ENCODE measurements at places on chromosomes 2 and 18.

DNA sequence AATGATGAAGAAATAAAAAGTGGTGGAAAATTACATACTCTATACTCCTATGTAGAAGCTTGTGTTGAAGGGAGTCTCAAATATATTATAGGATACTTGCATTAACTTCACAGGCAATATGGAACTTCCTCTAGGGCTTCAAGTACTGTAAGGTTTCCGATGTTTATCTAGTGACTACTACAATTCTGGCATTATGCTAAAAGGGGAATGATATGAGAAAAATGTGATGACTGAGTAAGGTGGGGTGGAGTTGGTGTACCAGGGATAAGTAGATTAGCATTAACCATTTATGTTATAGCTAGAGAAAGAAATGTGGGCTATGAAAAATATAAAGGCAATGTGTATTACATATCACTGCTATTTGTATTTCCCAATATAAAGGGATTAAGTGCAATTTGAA, 229.5 kb downstream of the DCC start:
- DNase-seq: no peak

- no peak for DNase-seq
Observed at GRCh38 chr18:51361130-51361860, 163.8 kb upstream of the MEX3C start.

DNA sequence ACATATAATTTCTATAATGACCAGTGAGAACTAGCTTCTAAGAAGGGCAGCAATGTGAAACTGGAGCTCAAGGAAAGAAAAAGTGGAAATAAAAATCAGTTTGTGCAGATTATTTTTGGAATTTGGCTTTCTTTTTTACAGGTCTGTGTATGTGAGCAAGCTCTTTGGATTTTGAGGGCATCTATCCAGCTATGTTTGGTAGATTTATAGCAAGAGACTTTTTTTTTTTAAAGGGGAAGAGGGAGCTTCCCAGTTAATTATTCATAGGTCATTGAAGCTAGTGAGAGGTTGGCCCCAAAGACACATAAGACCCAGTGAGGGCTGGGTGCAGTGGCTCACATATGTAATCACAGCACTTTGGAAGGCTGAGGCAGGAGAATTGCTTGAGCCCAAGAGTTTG, 24.0 kb upstream of the COLEC12 start:
- no peak for DNase-seq

DNA sequence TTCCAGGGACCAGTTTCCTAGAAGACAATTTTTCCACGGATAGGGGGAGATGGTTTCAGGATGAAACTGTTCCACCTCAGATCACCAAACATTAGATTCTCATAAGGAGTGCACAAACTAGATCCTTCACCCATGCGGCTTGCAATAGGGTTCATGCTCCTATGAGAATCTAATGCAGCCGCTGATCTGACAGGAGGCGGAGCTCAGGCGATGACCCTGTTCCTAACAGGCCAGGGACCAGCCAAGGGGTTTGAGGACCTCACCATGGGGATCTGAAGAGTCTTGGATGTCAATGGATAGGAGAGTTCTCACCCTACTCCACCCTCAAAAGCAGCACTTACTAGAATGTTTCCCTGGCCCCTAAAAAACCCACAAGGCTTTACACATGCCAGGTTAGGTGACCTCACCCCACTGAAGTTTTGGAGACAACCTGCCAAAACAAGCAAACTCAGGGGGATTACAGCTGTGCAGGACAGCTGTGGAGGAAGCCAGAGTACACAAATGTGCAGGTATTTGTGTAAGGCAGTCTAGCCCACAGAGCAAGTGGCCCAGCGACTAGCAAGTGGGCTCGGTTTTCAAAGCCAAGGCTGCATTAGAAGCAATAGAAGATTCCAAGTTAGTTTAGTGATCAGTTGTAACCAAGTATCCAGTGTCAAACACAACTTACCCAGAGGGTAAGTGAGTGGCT, 3.9 kb downstream of the EVA1A start:
- no peak for DNase-seq

DNA sequence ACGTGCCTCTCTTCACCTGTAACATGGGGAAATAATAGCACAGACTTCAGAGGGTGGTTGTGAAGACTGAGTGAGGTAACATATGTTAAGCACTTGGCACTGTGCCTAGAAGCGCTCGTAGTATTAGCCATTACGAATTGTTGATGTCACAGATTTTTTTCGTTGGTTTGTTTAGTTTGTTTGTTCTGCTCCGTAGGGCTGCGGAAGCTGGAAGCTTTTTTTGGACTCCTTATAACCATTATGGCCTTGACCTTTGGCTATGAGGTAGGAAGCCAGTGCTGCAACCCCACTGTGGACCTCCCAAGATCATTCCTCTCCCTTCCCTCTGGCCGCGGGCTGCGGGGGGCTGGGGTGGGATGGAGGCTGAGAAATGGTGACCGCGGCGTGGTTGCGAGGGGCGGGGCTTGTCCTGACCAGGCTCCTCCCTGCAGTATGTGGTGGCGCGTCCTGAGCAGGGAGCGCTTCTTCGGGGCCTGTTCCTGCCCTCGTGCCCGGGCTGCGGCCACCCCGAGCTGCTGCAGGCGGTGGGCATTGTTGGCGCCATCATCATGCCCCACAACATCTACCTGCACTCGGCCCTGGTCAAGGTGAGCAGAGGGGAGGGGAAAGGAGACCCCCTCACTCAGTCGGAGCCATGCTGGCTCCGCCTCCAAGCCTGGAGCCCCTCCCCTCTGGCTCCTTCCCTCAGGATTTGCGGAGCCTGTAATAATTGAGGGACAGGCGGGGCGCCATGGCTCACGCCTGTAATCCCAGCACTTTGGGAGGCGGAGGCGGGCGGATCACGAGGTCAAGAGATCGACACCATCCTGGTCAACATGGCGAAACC, 5.5 kb downstream of the SLC11A1 start:
- DNase-seq: no peak

DNA sequence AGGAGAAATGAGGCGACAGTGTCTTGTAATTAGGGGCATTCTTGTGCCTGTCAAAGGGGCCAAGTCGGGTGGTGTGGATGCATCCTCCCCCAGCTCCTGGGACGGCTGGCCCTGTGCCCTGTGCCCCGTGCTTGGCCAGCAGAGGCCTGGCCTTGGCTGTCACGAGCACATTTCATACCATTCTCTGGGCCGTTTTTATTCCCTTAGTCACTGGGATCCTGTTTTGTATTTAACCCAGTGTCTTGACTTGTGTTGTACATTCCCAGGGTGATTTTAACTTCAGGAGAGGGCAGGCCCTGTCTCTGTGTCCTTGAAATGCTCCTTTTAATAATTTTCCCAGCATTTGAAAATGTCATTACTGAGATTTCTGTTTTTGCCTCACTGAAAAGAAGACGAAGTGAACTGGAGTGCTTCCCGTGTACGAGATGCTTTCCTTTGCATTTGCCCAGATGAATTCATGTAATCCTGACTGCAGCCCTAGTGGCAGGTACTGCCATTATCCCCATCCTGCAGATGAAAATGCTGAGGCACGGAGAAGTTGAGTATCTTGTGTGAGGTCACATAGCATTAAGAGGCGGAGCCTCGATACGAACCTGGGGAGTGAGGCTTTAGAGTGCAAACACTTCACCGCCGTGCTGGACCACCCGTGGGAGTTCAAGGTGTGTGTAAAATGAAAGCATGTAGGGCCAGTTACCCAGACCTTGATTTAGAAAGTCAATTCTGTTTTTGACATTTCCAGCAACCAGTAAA, 57.0 kb downstream of the SH3RF3 start:
- DNase-seq: no peak

DNA sequence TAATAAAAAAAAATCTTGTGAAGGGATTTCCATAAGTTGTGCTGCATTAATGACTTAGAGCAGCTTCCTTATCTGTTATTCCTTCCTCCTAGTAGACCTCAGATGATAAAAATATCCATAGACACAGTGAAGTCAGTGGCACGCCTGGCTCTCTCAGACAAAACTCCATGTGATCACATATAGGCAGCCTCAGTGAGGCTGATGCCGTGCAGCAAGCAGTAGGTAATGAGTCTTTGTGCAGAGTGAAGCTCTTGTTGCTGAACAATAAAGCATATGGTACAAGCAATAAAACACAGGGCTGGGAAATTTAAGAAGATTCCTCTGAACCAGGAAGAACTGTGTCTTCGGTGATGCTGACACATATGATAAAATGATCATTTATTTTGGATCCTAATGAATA, 102.7 kb downstream of the CSRNP3 start:
- DNase-seq: no peak

- DNase-seq: no peak
Observed at GRCh38 chr2:85797921-85798320, 44.1 kb downstream of the ATOH8 start.

GRCh38 chr2:233448220-233448559, 93.9 kb downstream of the DGKD start:
- DNase-seq: no peak

- no peak for DNase-seq
Observed at GRCh38 chr2:128644156-128644555, 325.5 kb upstream of the HS6ST1 start.

- no peak for DNase-seq
Observed at GRCh38 chr2:164257742-164258141, 363.5 kb downstream of the GRB14 start.

GRCh38 chr2:20597860-20598183, 53.1 kb downstream of the HS1BP3 start:
- DNase-seq: no peak

- no peak for DNase-seq
Observed at GRCh38 chr2:178101321-178102079, 10.7 kb upstream of the RBM45 start.

- no peak for DNase-seq
Observed at GRCh38 chr2:167816874-167817290, 430.5 kb downstream of the STK39 start.

- DNase-seq: no peak
Observed at GRCh38 chr2:144937910-144938709, 418.2 kb upstream of the ZEB2 start.

DNA sequence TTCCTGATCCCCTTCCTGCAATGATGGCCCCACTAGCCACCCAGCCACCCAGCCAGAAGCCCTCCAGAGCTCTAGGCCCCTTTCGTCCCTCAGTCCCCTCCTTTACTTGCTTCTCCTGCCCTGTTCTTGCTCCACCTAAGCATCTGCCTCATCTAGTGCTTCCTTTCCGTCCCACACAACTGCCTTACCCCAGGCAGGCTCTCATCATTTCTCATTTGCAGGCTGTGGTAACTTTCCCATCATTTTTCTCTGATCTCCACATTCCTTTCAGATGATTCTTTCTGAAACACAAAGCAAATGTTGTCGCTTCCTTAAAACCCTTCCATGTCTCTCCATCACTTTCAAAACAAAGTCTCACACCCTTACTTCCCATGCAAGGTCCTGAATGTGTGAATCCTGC, 459.8 kb downstream of the METTL4 start:
- no peak for DNase-seq

DNA sequence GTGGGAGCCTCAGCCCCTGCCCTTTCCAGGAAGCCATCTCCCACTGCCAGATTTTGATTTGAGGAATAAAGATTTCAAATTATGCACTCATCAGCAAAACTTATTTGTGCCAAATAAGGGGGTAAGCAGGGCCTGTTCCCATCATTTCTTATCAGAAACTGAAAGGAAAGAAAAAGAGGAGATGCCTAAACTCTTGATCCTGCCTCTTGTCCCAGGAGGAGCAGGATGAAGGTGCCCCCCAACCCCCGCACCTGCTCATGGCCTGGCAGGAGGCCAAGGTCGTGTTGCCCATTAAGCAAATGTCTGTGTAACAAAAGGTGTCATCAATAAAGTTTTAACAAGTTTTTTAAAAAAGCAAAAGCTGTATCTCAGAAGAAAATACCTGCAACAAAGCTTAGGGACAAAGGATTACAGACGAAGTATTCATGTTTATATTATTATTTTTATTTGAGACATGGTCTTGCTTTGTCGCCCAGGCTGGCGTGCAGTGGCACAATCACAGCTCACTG, 80.0 kb downstream of the INPP5D start:
- DNase-seq: no peak

- DNase-seq: no peak
Observed at GRCh38 chr2:233367586-233367985, 13.3 kb downstream of the DGKD start.

GRCh38 chr2:28326881-28327505, 65.7 kb upstream of the FOSL2 start:
- no peak for DNase-seq

DNA sequence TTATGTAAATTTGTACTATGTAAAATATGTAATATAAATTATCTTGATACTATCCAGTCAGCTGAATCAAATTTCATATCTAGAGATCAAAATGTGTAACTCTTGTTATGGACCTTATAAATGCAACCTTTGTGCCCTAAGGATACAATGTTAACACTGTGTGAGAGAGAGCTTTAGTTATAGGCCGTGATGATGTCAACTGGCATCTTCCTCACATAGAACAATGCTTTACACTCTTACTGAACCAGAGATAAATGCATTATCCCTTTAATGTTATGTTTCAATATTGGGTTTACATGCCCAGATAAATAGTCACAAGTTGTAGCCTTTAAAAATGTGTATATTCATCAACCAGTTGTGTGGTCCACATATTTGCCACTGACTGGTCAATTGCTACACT, 115.1 kb downstream of the KCNJ3 start:
- DNase-seq: no peak

DNA sequence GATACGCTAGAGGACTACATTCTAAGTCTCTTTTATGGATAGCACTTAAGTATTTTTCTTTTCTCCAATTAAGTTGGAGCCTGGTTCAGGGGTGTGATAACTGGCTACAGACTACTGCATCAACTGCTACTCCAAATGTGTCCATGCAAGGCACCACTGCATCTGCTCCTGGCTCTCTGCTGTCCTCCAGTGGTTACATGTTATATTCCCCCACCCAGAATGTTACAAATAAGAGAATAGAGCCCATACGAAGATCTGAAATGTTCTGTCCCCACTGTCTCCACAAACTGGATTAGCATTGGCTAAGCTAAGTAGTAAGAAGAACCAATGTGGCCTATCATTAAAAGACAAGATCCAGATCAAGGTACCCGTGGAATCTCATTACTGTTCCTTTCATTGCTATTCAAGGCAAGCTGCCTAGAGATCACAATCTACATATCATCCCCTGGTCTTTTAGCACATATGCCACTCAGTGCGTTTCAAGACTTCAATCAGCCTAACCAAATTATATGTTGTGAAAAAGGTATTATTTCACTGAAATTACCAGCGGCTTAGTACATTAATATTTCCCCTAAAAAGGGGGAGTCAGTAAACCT, 308.3 kb upstream of the SLC8A1 start:
- DNase-seq: no peak

GRCh38 chr2:233389601-233390125, 35.4 kb downstream of the DGKD start:
- no peak for DNase-seq
